ENCODE measurements at places on chromosomes 4 and X.

GRCh38 chr4:7539659-7540058 lies 104.9 kb upstream of the PSAPL1 start:
- no peak for DNase-seq

DNA sequence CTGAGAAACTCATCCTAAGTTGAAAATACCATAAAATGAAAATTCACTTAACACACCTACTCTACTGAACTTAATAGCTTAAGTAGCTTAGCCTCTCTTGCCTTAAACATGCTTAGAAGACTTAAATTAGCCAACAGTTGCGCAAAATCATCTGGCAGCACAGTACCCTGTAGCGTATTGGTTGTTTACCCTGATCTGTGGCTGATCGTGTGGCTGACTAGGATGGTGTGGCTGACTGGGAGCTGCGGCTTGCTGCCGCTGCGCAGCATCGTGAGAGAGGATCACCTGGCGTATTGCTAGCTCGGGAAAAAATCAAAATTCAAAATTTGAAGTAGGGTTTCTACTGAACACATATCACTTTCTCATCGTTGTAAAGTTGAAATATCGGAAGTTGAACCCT lies 6.3 kb downstream of the RUFY3 start:
- no peak for DNase-seq

DNA sequence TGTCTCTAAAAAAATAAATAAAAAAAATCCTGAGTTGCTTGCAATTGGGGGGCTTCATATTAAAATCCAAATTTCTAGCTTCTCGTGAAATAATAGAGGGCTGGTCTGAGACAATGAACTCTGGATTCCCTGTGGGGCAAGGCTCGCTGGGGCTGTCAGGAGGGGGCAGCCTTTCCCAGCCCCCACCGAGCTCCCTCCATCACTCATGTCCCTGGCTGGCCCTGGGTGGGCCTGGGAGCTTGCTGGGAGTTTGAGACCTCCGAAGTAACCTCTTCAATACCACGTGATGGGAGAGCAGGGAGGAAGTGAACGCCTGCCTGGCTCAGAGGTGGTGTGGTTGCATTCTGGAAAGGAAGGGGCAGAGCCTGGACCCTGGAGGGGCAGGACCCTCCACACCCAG lies 54.0 kb upstream of the AFAP1 start:
- DNase-seq = no peak

GRCh38 chr4:52408032-52408431 lies 251.1 kb downstream of the USP46 start:
- DNase-seq = no peak
